Fibroblast of skin of scalp (primary cell): ENCODE measurements at places on chromosomes 13 and 19.
A peak's percentile ranks its signal among the peaks of the same experiment; 100 is the strongest.

- DNase-seq = peak; percentile 100
Measured at GRCh38 chr19:4791183-4792018, at the start of gene FEM1A. Gene FEM1A, plus strand, starts transcription at chr19:4791734. Its CDS starts 121 bp downstream, at chr19:4791855.

GRCh38 chr13:44874886-44875630 is 114.2 kb downstream of the NUFIP1 start:
- DNase-seq = peak; percentile 37

- no peak for DNase-seq
Measured at GRCh38 chr13:51158880-51159518, 47.9 kb upstream of the C13orf42 start.

DNA sequence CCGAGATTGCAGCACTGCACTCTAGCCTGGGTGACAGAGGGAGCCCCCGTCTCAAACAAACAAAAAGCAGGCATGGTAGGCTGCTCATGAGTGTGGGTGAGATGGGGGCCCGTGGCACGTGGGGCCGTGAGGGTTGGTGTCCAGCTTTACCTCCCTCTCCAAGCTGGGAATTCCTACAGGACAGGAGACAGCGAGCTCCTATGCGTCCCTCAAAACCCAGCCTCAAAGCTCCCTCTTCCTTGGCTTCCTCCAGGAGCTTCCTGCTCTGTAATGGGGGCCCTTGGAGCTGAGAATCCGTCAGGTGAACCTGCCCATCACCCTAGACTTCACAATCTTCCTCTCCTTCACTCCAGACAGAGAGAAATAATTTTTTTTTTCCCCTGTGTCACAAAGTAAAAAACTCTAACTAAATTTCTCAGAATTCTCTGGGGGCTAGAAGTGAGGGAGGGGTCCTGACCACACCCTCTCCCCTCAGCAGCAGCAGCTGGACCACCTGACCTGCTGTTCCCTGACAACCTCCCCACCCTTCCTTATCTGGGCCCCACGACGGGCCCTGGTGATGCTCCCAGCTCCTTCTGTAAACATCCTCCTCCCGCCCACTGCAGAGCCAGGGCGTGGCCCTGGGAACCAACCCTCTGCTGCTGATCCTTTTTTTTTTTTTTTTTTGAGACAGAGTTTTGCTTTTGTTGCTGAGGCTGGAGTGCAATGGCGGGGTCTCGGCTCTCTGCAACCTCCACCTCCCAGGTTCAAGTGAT is 22.1 kb upstream of the WDR18 start:
- no peak for DNase-seq

- DNase-seq = no peak
Measured at GRCh38 chr19:35885225-35885738, 15.1 kb downstream of the NFKBID start.

DNA sequence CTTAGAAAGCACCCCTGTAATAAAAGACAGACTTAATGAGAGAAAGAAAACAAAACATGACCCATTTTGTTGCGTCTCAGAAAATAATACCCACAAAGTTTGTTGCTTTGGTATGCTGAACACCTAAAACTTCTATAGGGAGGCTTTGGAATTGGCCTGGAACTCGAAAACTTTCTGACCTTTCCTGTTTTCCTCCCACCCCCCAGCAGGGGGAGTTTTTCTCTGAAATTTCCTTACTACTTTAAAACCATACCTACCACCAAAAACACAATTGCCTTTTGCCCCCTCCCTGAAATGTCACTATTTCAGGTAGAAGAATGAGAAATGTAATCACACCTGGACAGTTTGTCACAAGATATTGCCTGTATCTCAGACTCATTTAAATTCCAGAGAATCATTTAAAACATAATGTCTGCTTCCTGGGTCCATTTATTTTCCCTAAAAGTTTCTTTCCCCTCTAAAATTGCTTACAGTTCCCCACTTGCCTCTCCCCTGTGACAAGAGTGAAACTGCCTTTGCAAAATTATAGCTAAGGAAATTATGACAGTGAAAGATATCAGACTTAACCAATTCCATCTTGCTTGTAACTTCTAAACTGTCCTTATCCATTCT is 2700.2 kb downstream of the PCDH9 start:
- peak; percentile 24 for DNase-seq

DNA sequence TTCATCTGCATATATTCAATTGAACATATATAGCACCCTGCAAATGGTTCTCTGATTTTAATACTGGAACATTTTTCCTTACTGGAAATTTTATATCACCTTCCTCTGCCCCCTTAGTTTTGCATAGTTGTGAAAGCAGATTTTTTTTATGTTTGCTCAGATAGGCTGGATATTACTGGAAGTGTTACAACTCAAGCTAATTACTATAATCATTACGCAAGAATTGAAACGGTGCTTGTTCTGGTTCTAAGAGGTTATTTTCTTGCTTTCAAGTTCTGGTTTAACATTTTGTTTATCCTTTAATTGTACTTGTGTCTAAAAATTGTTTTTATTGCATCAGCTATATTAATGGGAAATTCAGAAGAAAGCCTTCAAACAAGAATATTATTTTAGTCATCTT is 95.6 kb upstream of the MYO16 start:
- no peak for DNase-seq

GRCh38 chr13:112931028-112931934 is 37.7 kb upstream of the MCF2L start:
- peak; percentile 77 for DNase-seq

DNA sequence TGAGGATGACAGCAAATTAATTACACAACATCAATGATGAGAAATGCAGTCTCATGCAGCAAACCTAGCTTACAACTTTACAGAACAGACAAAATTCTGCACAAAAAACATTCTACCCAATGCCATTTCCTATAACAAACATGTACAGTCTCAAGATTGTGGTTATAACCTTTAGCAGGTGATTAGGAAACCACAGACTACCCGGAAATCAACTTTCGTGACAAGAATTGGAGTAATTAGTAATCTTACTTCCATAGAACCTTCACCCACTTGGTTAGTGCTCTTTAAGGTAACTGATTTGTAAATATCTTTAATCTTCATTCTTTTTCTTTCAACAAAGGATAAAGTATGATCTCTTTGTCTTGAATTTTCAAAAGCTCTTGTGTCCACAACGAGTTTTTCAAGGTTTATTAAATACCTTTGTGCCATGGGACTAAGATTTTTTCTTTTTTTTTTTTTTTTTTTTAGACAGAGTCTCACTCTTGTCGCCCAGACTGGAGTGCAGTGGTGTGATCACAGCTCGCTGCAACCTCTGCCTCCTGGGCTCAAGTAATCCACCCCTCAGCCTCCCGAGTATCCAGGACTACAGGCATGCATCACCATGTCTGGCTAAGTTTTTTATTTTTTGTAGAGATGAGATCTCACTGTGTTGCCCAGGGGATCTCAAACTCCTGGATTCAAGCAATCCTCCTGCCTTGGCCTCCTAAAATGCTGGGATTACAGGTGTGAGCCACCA is 78.8 kb downstream of the MAP4K1 start:
- no peak for DNase-seq

- DNase-seq = peak; percentile 68
Measured at GRCh38 chr19:48481846-48482639, 12.9 kb downstream of the CYTH2 start.

DNA sequence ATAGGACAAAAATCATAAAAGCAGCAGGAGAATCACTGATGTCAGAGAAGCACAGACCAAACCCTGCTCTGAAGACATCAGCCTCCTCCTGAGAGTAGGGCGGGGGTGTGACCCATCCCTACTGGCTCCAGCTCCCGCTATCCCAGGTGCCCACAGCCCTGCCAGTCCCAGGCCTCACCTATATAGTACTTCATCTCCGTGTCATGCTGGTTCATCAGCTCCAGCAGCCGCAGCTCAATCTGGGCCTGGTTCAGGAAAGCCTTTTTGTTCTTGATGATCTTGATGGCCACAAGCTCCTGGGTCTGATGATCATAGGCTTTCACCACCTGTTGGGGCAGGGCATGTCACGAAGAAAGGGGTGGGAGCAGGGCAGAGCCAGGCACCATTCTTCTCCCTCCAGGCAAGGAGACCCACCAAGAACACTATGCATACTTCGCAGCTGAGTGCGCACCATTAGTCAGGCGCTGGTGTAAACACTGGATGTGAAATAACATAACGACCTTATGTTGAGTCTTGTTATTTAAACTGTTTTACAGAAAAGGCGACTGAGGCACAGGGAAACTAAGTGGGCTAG is 4.2 kb downstream of the DYRK1B start:
- no peak for DNase-seq

DNA sequence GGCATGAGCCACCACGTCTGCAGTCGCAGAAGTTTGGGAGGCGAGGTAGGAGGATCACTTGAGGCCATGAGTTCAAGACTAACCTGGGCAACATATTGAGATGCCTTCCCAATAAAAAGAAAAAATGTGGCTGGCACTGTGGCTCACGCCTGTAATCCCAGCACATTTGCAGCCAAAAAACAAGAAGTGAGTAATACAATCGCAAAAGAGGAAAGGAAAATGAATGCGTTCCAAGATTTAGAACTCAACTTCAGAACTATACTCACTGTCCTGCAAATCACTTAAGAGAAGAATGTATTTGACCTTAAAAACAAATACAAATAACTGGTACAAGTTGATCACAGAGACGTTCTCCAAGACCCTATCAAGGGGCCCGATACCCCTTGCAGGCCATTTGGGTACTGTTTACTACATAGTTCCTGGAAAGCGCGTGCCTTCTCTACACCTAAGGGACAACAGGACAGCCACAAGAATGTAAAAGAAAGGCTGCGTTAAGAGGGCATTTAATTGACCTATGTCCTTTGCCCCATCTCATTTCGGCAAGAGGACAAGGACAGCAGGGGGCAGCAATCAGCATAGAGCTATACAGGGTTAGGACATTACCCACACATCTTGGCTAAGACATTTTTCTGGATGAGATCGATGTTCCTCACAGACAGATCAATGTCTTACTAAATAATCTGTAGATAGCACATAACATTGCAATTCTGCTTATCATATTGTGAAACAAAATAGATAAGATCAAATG is 41.3 kb downstream of the FLT3 start:
- DNase-seq = peak; percentile 23

- DNase-seq = no peak
Measured at GRCh38 chr13:72545030-72545719, 182.3 kb downstream of the MZT1 start.

- DNase-seq = no peak
Measured at GRCh38 chr13:23599083-23599925, 29.1 kb downstream of the TNFRSF19 start.

DNA sequence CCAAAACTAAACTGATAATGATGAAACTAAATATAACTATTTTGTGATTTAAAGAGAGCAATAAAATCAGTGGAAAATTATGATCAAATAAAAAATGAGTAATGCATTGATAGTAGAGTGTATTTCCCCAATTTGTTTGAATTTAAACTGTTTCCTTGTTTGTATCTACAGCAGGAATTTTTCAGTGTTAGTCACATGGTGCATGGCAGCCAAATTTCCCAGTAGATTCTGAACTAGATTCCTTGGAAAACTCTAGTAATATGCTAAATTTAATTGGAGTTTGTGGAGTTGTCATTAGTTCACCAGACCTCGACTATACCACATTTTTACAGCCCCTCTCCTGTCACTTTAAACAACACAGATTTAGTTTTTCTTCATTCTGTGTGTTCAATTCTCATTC is 156.2 kb downstream of the PCCA start:
- DNase-seq = no peak

- DNase-seq = peak; percentile 38
Measured at GRCh38 chr19:42023121-42023942, 29.3 kb upstream of the ATP1A3 start.

DNA sequence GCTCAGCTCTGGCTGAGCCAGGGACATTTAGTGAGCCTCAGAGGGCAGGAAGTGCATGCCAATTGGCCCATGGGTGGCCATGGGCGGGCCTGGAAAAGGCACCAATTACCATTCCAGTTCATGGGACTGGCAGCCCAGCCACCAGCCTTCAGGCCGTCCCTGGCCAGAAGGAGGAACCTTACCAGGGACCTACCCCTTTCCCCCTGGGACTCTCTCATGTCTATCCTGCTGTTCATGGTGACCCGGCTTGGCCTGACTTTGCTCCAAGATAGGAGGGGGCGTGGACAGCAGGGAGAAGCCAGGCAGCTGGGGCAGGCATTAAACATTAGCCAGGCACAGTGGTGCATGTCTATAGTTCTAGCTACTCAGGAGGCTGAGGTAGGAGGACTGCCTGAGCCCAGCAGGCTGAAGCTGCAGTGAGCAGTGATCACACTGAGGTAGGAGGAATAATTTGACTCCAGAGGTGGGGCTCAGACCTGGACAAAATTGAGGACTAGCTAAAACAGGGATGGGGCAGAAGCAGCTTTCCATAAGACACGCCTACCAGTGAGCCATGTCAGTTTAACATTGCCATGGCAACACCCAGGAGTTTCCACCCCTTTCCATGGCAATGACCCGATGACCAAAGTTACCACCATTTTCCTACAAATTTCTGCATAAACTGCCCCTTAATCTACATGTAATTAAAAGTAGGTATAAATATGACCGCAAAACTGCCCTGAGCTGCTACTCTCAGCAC is 14.3 kb upstream of the ZNF426 start:
- DNase-seq = no peak

- DNase-seq = no peak
Measured at GRCh38 chr19:42375415-42376176, 14.5 kb downstream of the CNFN start.

DNA sequence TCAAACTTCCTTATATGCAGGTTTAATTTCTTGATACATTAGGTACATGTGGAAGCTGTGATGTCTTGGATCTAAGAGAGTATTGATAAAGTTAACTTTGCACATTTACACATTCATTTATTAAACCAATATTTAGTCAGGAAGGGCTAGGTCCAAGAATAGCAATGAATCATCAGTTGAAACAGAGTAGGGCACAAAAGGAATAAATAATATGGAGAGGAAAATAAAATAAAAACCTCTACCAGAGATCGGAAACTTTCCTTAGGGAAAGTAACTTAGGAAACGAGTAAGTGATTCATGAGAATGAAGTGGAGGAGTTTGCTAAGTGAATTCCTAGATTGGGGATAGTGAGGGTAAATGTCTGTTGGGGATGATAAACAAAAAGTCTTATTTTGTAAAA is 259.4 kb upstream of the DACH1 start:
- DNase-seq = no peak

GRCh38 chr13:26508885-26509284 is 48.6 kb upstream of the WASF3 start:
- DNase-seq = peak; percentile 72

GRCh38 chr19:46907880-46908279 is 47.1 kb downstream of the ARHGAP35 start:
- no peak for DNase-seq

GRCh38 chr13:47853236-47853635 is 147.8 kb downstream of the SUCLA2 start:
- peak; percentile 93 for DNase-seq

GRCh38 chr19:12574036-12574435 is 22.8 kb upstream of the ZNF564 start:
- no peak for DNase-seq

DNA sequence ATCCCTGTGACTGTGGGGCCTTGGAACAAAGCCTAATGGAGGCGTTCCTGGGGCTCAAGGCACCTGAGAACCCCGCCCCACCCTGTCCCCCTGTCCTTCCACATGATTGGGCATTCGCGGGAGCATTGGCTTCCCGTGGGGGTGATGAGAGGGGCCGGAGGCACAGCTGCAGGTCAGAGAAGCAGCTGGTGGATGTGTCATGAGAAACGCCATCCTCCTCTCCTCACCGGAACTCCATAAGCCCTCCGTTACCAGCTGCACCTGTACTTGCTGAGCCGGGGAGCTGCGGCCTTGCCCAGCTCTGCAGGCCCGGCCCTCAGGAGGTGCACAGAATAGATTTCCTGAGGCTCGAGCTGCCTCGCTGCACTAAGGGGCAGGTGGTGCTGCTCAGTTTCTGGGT is 42.0 kb downstream of the CAPN12 start:
- no peak for DNase-seq
